Stimulated activated memory B cell treated with anti-CD40 and anti-IgM and Interleukin-4, amounts not matched to agents 10 μg/mL and 1 μg/mL and 100 μg/mL, for 72 hours (primary cell): ENCODE measurements at places on chromosomes 1 and 21.

DNA sequence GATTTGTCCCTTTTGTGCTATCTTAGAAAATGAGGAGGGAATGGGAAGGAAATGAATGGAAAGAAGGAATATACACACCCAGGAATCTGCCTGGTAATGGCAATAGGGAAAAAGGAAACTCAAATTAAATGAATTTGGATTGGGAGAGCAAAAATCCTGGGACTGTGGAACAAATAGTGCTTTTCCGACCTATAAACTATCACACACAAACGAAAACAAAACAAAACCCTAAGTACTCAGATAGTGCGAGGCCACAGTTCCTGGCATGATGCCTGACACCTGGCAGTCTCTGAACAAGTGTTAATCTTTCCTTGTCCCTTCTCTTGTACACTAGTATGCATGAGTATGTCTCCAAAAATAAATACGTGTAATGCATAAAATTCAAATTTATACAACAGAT is 319.8 kb upstream of the SPAG17 start:
- ATAC-seq, result no peak

GRCh38 chr1:205842229-205842628 is 7.7 kb downstream of the PM20D1 start:
- no peak for ATAC-seq

GRCh38 chr21:38839328-38840286 is 33.9 kb downstream of the ETS2 start:
- no peak for ATAC-seq

DNA sequence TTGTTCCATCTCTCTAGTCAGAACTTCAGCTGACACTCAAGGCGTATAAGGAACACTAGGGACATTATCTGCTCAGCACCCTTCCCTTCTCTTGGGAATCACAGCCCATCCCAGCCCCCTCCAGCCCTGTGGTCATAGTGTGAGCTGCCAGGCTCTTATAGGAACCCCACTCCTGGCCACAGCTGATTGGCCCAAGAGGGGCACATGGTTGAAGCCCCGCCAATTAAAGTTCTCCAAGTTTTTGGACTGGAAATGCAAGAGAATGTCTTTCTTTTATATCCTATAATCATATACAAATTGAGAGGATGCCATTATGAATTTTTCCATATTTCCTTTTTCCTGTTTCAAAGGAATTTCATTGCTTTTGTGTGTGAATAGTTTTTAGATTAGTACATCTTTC is 40.7 kb downstream of the FOXO6 start:
- no peak for ATAC-seq

DNA sequence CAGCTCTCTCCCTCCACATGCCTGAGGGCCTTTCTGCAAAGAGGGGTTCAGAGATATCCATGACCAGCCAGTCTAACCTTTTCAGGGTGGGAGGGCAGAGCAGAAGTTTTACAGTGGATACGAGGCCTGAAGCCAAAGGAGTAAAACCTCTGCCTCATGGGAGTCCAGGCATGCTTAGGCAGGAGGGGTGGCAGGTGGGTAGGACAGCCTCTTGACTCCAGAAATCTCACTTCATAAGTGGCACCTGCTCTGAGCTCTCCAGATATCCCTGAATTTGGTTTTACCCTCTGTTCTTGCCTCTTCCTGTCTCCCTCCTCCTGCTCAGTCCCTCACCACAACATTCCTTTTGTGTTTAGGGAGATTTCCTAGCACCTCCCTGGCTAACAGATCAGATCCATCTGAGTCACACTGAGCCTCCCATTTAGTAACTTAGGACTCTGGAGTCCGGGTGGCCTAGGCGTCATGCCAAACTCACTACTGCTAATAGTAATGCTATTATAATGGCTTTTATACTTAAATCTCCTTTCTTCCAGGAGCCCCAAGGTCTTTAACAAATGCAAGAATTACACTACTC is 201.0 kb downstream of the HS2ST1 start:
- ATAC-seq, result no peak

GRCh38 chr1:3816331-3817137 is 20.2 kb upstream of the LRRC47 start:
- no peak for ATAC-seq

DNA sequence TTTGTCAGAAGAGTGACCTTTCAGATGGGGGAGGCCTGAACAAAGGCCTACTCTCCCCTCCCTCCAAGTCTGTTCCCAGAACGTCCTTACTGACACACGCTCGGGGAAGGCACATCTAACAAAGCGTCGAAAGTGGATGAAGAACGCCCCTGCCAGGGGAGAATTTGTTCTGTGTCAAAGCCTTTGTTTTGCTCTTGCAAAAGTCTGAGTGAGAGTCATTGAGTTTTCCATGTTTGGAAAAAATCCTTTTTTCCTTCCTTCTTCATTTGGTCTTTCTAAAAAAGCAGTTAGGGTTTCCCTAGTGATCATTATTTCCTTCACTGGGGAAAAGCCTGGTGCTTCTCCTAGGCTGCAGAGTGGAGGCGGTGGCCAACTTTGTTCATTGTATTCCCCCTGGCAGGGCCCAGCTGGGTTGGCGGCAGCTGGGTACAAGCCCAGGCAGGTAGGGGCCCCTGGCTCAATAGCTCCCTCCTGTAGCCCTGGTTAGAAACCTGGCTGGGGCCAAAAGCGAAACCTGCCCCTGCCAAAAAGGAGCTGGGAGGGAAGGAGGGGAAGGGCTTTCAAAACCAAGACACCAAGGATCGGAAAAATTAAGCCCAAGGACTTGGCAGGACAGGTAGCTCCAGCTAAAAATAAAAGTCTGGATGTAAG is 81.1 kb downstream of the ITPKB start:
- no peak for ATAC-seq

DNA sequence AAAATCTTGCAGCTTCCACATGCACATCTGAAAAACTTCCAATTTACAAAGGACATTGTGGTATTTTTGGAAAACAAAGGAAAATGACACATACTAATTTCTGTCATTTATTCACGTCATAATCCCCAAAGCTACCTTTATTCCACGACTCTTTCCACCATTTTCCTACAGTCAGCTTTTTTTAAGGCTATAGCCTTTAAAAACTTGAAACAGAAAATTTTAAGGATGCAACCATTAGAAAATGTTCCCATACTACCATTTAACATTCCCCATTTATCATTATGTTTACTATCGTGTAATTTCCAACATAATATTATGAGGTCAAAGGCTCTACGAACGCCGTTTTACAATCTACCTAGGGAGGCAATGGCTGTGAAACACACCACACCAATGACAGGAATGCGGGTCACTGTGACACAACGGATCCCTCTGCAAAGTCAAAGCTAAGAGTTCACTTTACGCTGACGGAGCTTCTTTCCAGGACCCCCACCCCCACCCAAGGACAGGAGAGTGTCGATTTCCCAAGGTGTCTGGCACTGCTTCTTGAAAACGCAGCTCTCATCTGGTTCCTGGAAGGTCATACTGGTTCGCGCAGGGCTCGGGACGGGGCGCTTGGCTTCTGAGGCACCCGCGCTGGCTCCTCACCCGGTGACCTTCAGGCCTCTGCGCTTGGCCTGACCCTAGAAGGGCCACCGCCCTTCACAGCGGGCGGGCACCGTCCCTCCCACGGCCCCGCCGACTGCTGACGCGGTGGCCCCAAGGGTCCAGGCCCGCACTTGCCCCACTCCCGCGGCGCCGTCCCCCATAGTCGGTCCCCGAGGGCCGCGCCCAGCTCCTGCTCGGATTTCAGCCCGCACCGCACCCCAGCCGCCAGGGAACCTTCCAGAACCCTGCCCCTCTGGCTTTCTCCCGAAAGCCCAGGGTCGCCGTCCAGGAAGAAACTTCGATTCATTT is 50.5 kb upstream of the ATF3 start:
- ATAC-seq, result peak; percentile 77

- ATAC-seq, result peak; percentile 50
Measured at GRCh38 chr21:17834639-17835354, 15.6 kb upstream of the C21orf91 start.

GRCh38 chr1:63835128-63835527 is 61.3 kb downstream of the ROR1 start:
- no peak for ATAC-seq

DNA sequence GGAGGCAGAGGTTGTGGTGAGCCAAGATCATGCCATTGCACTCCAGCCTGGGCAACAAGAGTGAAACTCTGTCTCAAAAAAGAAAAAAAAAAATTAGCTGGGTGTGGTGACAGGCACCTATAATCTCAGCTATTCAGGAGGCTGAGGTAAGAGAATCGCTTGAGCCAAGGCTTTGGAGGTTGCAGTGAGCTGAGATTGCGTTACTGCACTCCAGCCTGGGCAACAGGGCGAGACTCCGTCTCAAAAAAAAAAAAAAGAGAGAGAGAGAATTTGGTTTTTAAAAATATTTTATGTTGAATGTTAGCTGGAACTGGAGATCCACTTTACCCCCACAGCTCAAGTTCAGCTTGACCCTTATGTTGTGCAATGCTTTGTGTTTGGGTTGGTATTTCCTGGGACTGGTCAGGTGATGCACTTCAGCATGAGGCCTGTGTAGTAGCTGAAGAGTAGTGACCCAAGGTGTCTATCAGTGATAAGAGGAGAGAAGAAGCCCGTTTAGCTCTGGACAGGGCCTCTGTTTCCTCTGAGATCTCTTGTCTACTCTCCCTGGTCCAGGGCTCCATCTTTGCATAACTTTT is 36.8 kb upstream of the MACF1 start:
- no peak for ATAC-seq

DNA sequence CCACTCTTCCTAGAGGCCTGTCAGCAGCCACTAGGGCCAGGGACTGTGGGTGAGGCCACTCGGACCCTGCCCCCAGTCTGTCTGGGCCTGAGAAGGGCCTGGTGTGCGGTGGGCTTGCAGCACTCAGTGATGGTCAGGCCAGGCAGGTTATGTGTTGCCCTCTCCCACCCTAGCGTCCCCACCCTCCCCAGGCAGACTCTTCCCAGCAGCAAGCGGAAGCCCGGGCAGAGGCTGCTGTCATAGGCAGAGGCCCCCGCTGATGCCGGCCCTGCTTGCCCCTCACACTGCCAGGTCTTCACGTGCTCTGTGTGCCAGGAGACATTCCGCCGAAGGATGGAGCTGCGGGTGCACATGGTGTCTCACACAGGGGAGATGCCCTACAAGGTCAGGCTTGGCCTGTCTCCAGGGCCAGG is 6.6 kb downstream of the ZBTB48 start:
- no peak for ATAC-seq

- no peak for ATAC-seq
Measured at GRCh38 chr21:45306832-45307571, 19.3 kb upstream of the POFUT2 start.

- no peak for ATAC-seq
Measured at GRCh38 chr1:56036479-56036878, 542.9 kb downstream of the PLPP3 start.

GRCh38 chr1:67898033-67898726 is 64.9 kb upstream of the GNG12 start:
- no peak for ATAC-seq
